ENCODE measurements at places on chromosomes 2 and 18.

- DNase-seq = no peak
Measured at GRCh38 chr18:53789376-53790247, 434.9 kb downstream of the MBD2 start.

- DNase-seq = no peak
Measured at GRCh38 chr18:41545091-41545888, 409.7 kb upstream of the PIK3C3 start.

DNA sequence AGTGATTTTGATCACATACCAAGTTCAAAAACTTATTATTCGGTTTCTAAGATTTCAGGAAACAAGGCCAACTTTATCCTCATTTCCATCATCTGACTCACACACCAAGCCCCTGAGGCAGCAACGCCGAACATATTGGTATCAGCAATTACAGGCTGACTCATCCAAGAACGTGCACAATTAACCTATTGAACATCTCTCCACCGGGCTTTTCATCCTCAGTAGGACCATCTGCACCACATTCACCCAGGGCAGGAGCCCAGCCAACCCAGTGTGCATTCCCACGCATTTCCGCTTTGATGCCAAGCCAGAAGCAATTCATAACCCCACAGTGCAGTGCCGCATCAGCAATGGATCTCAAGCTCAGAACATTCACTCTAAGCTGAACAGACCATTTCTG, 52.9 kb downstream of the SCG2 start:
- peak; percentile 96 for DNase-seq

- peak; percentile 93 for DNase-seq
Measured at GRCh38 chr2:19801367-19802080, 100.3 kb downstream of the TTC32 start.

DNA sequence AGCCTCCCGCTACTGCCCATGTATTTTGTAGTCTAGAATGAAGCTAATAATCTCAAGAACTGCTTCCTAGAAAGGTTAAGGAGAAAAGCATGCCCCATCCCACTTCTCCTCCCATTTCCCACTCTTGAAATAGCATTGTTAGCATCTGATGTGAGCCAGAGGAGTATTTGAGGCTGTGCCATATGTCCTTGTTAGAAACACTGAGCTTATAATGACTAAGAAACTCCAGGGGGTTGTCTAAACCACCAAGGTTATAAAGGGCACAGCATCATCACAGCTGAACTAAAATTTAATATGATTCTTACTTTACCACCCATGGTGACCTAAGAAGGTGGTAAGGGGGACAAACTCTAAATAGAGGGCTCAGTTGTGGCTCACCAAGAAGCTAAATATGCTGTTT, 16.6 kb downstream of the TSPYL6 start:
- no peak for DNase-seq

DNA sequence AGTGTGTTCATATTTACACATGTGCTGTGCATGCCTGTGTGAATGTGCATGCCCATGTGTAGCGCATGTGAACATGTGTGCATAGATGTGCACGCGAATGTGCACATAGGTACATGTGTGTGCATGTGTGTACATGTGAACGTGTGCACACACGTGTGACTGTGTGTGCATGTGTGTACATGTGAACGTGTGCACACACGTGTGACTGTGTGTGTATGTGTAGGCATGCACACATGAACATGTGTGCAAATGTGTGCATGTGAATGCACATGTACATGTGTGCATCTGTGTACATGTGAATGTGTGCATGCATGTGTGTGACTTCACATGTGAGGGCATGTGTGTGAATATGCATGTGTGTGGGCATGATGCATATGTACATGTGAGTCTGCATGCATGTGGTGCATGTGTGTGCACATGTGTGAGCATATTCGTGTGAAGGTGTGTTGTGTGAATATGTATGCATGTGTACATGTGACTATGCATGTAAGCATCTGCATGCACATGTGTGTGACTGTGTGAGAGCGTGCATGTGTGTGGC, 122.4 kb downstream of the PTGR3 start:
- no peak for DNase-seq

- DNase-seq = no peak
Measured at GRCh38 chr18:35861367-35862118, 110.9 kb upstream of the RMP24 start.

DNA sequence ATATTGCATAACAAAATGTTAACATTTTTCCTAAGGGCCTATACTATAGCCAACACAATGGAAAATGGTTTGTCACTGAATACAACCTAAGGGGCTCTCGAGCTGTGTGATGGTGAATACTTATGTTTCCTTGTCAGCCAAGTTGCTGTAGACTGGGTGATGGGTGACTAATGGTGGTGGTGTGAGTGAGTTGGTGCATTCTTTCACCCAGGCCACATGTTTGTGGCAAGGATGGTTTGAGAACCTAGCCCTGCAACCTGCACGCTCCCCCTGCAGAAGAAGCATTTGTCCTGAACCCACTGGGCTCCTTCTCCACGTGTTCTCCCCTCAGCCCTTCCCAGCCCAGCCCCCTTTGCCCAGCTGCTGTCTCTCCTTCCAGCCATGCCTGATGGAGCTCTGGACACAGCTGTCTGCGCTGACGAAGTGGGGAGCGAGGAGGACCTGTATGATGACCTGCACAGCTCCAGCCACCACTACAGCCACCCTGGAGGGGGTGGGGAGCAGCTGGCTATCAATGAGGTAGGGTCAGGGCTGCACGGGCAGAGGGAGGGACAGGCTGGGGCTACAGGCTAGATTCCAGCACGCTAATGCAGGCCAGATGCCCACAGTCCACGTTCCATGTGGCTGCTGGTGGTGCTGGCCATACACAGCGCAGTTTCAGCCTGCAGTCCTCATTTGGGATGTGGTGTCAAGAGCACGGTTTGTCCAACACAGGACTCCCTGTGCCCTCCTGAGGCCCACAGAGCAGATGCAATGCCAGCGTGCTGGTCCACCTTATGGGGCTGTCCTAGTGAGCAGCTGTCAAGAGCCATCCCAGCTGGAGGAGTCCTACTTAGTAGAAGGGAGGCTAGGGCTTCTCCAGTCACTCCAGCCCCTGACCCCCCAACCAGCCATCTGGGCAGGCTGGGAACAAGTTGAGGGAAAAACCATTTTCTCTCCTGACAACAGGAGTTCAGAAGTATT, 65.4 kb downstream of the FAM168B start:
- no peak for DNase-seq

DNA sequence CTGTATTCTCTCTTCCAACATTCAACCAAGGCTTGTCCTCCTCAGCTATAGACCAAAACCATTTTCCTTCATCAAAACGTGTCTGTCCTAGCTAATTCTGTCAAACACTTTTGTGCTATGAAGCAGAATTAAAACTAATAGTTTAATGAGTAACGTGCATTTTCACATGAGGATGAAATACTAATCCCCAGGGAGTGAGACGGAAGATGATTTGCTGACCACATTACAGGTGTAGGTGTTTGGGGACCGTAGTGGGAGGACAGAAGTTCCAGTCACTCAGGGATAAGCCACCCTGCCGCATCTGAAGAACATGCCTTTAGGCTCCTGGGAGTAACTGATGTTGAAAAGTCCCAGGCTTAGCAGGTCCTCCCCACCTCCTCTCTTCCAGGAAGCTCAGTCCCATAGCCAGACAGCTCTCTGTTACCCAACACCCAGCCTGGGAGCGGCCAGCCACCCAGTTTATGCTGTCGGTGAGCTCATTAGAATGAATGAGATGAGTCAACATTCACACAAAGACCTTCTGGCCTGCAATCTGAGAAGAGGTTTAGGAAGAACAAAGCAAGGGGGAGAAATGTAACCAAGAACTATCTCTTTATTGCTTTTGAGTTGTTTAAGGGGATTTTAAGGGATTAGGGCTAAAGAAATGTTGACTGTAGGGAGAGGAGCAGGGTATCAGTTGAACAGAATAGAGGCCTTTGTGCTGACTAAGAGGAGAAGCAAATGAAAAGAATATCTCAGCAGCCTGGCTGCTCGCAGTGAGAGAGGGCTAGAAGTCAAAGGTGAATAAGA, 122.5 kb downstream of the FOXI3 start:
- peak; percentile 86 for DNase-seq

- DNase-seq = no peak
Measured at GRCh38 chr18:58027341-58027740, 16.7 kb upstream of the NEDD4L start.

- no peak for DNase-seq
Measured at GRCh38 chr2:63851691-63852311, 10.1 kb downstream of the UGP2 start.

- DNase-seq = peak; percentile 27
Measured at GRCh38 chr2:7692657-7693161, 775.5 kb downstream of the RNF144A start.

DNA sequence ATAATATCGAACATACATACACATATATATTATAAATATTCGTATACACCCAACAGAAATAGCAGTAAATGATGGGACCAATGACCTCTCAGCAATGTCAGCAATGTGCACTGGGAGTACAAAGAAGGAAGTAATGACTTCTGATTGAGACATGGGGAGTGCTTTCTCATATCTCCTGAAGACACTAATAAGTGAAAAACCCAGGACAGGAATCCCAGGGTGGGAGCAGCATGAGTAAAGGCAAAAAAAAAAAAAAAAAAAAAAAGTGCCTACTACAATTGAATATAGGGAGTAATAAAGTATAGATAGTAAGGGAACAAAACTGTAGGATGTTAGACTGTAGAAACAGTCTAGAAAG, 491.3 kb downstream of the IRS1 start:
- no peak for DNase-seq

- no peak for DNase-seq
Measured at GRCh38 chr18:36709315-36709714, 119.5 kb downstream of the TPGS2 start.

DNA sequence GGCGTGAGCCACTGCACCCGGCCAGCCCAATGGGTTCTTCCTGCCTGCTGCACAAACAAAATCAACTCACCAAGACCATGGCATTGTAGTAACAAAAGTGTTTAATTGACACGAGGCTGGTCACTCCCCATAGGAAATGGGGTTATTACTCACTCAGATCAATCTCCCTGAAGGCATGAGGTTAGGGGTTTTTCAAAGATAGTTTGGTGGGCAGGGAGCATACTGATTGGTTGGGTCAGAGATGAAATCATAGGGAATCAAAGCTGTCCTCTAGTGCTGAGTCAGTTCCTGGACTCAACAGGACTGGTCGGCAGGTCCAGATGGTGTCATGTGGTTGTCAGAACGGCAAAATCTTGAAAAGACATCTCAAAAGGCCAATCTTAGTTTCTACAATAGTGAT, 122.1 kb downstream of the TMEM17 start:
- peak; percentile 14 for DNase-seq

DNA sequence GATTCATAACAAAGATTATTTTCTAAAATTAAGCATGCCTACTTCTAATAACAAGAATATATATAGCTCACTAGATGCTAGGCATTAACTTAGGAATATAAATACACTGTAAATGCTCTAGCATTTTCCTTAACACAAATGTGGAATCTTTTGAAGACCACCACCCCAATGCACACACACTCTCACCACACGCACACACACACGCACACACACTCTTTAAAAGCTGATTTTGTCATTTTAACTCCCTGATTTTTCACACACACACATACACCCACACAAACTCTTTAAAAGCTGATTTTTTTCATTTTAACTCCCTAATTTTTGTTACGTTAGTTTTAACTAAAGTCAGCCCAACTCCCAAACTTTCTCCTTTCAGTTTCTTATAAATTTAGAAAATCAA, 3.0 kb downstream of the COL5A2 start:
- no peak for DNase-seq

DNA sequence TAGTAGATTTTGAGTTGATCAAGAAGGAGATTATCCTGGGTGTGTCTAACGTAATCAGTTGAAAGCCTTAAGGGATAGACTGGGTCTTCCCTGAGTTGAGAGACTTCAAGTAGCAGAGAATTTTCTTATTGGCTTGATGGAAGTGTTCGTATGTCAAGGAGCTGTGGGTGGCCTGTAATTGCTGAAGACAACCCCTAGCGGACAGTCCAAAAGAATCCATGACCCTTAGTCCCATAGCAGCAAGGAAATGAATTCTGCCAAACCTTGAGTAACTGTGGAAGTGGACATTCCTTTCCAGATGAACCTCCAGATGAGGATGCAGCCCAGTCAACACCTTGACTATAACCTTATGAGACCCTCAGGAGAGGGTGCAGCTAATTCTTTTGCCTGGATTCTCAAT, 786.3 kb downstream of the SOCS6 start:
- DNase-seq = no peak

- no peak for DNase-seq
Measured at GRCh38 chr18:8469544-8470130, 139.6 kb upstream of the RAB12 start.

- DNase-seq = no peak
Measured at GRCh38 chr2:217974389-217975005, 28.3 kb downstream of the TNS1 start.

- DNase-seq = no peak
Measured at GRCh38 chr2:56313500-56313921, 129.7 kb downstream of the CCDC85A start.

DNA sequence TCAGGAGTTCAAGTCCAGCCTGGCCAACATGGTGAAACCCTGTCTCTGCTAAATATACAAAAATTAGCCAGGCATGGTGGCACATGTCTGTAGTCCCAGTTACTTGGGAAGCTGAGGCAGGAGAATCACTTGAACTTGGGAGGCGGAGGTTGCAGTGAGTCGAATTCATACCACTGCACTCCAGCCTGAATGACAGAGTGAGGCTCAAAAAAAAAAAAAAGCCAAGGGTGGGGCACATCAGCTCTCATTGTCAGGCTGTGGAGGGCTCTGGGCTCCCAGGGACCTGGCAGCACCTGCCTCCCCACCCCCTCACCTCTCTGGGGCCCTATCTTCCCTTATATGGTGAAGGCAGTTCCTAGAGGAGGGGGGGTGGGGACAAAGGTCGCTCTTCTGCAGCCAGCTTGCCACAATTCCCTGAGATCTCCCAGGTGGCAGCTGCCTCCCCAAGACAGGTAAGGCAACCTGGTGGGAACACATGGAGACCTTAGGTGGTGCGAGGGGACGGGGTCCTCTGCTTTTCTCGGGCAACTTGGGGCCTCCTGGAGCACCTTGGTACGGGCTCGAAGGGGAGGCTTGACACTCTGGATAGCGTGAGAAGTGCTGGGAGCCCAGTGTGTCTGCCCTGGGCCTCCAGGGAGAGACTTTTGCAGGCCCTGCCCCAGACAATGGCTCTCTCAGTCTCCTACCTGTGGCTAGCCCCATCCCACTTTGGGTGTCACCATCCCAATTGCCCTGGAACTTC, at the start of gene VIL1:
Gene VIL1, plus strand, starts transcription at position 407 of the 742 bp plus-strand sequence. CDS start 4,656 bp downstream, outside the sequence.
- DNase-seq = no peak

DNA sequence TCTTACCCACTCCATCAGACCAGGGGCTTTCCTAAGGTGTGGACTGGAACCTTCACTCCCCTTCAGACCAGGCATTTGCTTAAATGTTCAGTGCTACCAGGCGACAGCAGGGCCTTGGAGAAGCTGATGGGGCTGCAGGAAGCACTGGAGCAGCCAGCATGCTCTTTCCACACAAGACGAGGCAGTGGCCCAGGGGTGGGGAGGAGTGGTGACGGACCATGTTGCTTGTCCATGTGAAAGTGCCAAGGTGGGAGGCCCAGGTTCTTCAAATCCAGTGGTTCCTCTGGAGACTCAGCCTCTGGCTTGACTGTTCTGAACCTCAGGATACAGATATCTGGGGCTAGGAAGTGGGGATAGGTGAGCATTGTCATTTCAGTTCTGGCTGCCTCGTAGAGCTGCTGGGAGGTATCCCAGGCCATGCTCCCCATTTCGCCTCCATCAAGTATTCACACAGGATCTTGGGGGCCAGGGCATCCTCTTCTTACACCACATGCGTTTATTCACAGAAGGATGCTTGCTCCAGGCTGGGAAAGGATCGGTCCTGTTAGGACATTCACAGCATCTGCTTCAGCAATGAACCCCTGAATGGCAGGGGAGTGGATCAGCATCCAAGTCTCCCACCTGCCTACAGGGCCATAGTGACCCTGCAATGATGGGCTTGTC, 62.2 kb downstream of the SFXN5 start:
- DNase-seq = no peak

GRCh38 chr18:21833604-21834298, 93.2 kb downstream of the MIB1 start:
- no peak for DNase-seq
